ENCODE measurements at places on chromosomes 4 and X.

DNA sequence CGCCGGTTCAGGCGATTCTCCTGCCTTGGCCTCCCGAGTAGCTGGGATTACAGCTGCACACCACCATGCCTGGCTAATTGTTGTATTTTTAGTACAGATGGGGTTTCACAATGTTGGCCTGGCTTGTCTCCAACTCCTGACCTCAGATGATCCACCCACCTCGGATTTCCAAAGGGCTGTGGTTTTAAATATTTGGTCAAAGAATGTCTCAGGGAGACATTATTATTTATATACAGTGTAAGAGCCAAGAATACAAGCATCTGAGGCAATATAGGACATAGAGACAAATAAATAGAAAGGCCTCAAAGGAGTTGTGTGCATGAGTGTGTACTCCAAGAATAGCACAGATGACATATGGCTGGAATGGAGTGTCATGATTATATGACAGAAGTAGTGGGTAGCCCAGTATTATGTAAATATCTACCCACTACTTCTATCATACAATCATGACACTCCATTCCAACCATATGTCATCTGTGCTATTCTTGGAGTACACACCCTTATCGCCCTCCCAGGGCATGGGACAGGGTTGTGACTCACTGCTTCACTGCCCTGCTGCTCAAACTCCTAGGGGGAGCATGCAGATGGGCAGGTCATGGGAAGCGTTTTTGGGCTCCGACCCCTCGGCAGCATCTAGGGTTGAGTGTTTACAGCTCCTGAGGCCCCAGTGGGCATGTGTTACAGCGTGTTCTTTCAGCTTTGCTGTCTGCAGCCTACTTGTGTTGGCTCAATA lies 1649.8 kb upstream of the PCDH10 start:
- no peak for DNase-seq

- DNase-seq: no peak
These were observed 35.5 kb upstream of the GPC3 start for GRCh38 chrX:134020910-134021309.

- peak; percentile 42 for DNase-seq
These were observed 46.4 kb downstream of the ASMT start for GRCh38 chrX:1661048-1661921.

DNA sequence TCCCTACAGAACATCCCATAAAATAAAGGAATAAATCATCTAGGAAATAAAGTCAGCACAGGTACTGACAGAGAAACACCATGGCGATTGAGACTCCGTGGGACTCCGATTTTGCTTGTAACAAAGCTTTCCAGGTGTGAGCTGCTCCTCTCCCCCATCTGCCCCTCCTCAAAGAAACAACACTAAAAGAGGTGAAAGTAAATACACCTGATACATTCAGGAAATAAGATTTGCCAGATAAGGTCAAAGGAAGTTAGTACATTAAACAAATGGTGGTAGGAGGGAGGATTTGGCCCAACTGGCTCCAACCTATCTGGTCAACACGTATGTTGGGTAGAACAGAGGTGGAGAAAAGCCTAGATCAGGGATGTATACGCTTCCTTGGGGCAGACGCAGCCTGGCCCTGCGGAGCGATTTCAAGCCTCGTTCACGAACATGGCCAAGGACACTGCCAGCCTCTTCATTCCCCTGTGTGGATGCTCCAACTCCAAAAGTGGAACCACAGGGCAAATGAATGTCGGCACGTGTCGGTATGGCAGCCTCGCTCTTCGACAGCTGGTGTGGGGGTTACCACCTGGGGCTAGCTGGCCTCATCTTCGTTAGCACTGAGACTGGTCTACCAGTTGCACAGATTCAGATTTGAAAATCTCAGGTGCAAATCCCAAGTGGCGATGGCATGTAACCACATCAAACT lies 162.5 kb downstream of the AFAP1 start:
- no peak for DNase-seq

GRCh38 chrX:1334854-1335253 lies 1.7 kb upstream of the IL3RA start:
- DNase-seq: no peak

DNA sequence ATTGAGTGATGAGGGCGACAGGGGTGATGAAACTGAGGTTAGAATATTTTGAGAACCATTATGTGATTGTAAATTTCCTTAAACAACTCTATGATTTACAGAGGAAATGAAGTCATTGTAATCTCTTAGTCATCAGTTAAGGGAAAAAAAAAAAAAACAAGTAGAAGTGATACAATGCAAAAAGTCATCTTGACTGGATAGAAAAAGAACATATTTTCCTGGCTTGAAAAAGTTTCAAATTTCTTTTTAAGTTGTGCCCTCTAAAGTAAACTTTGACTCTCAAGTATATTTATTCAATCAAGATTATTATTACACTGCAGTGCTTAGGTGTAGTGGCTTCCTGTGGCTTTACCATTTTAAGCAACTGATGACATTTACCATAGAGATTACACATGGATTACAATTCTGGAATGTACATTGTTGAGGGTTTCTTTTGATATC lies 40.6 kb downstream of the GABRB1 start:
- DNase-seq: no peak

DNA sequence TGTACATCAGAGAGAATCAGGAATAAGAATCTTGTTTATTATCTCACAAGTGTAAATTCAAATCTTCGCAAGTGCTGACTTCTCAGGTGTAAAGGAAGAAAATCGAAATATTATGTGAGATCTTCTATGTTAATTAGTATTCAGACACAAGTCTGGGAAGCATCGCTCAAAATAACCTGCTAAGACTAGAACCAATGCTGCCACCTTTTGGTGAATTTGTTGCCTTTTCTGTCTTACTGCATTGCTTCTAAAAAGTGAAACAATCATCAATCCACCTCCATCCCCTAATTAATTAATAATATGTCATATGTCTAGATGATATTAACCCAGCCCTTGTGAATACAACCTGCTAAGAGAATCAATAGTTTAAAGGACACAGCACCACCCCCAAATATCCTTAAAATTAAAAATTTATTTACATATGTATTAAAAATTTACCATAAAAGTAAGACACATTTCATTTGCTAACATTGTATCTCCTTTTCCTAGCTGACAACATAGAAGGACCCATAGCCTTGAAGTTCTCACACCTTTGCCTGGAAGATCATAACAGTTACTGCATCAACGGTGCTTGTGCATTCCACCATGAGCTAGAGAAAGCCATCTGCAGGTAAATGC lies 3.5 kb downstream of the EPGN start:
- DNase-seq: peak; percentile 4

DNA sequence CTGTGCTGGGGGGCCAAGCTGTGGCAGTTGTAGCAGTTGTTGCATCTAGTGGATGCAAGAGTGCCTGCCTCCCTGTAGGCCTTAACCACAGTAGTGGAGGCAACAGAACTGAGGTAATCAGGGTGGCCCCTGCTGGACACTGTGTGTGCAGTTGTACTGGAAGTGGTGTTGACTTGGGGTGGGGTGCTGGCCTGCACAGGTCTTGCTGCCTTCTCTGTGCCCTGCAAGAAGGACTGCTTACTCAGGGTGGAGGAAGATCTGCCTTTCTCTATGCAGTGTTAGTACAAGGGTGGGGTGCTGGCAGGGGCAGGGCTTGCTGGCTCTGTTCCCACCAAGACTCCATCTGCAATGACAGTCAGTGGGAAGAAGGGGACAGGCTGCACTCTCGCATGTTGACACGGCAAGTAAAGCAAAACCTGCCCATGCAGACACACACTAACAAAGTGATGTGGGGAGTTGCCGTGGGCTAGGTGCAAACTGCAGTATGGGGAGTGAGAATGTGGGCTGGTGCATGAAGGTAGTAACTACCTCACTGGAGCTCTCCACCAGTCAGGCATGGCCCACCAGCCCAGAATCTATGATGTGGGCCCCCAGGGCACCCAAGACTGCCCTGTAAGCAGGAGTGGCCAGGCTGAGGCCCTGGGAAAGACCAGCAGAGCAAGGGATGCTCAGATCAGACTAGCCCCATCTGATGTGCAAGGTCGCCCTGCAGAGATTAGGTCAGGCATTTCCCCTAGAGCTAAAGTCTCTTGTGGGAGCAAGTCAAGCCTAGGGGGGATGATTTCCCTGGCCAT lies 594.9 kb downstream of the TECRL start:
- no peak for DNase-seq

DNA sequence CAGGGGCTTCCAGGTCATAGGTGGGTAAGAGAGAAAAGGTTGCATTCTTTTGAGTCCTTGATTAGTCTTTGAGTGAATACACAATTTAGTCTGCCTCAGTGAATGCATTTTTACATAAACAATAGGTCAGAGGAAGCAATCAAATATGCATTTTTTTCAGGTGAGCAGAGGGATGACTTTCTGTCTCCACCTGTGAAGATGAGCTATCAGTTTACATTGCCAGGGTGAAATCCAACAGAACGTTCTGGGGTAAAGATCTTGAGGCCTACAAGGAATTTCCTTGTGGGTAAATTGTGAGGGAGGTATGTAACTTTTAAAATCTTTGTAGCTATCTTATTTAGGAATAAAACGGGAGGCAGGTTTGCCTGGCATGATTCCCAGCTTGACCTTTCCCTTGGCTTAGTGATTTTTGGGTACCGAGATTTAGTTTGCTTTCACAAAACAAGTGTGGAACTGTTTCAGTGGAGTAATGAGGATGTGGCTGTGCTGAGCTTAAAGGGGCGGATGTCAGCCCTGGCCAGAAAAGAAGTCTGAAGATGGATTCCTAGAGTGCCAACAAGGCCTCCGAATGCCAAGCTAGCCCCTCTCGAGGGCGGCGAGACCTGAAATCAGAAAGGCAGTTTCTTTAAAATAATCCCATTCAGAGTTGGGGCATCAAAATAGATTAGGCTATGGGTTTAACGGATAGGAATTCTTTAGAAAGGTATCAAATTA lies 29.5 kb downstream of the TMEM131L start:
- no peak for DNase-seq

- DNase-seq: no peak
These were observed 2353.5 kb downstream of the ARAP2 start for GRCh38 chr4:33890841-33891240.

GRCh38 chr4:71184195-71184781 lies 154.5 kb upstream of the SLC4A4 start:
- no peak for DNase-seq

- DNase-seq: no peak
These were observed 26.8 kb downstream of the ANXA10 start for GRCh38 chr4:168119100-168119499.

- DNase-seq: no peak
These were observed 110.9 kb downstream of the FRAS1 start for GRCh38 chr4:78168029-78168428.

GRCh38 chrX:13028871-13029636 lies 15.4 kb downstream of the FAM9C start:
- DNase-seq: no peak

GRCh38 chrX:129649268-129650182 lies 5.2 kb downstream of the APLN start:
- DNase-seq: no peak

- no peak for DNase-seq
These were observed 211.1 kb downstream of the GUCY2F start for GRCh38 chrX:109270580-109271484.

DNA sequence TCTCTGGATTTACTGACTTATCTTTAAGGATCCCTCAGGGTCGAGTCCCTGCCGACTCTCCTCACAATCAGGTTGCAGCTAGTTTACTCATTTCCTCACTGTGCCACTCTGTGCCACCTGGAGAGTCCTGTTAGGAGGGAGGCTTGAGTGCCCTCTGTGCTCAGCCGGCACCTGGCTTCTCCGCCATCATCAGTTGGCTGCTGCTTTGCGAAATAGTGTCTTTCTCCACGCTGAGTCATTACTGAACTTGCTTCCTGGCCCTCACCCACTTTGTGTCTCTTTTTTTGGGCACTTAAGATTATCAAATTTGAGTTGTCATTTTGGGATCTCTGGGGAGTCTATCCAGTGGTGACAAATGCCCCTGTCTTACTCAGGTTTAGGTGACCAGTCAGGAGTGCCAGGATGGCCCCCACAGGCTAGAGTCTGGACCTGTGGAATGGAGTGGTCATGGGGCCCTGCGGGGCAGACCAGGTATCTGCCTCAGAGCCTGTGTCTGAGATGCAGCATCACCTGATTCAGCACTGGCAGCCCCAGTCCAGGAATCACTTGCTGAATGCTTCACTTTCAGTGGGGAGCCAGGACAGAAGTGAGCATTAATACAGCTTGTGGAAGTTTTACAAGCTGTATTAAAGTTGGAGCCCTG lies 37.7 kb downstream of the JADE1 start:
- no peak for DNase-seq

DNA sequence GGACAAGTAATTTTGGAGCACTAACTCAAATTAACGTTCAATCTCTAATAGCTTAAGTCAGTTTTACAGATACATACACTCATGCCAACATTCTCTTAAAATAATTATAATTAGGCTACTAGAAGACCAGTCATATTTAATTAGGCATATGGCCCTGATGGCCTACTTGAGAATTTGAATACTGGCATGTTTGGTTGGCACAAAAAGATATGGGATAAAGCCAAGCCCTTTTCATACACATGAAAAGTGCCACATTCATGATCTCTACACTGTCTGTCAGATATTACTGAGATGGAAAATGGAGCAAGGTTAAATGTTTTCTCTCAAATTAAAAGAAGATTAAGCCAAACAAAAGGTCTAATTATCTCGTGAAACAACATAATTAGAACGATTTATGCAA lies 1091.0 kb downstream of the C4orf33 start:
- DNase-seq: no peak

- DNase-seq: no peak
These were observed 209.3 kb downstream of the UGT8 start for GRCh38 chr4:114807759-114808404.

- DNase-seq: no peak
These were observed 7.2 kb downstream of the CRMP1 start for GRCh38 chr4:5885733-5886132.

GRCh38 chrX:79477691-79478090 lies 110.6 kb upstream of the ITM2A start:
- no peak for DNase-seq

GRCh38 chr4:149741186-149741831 lies 74.3 kb downstream of the IQCM start:
- DNase-seq: no peak

- DNase-seq: no peak
These were observed 53.7 kb upstream of the FAAH2 start for GRCh38 chrX:57232658-57233360.

GRCh38 chr4:102901804-102902203 lies 33.0 kb downstream of the CISD2 start:
- no peak for DNase-seq

DNA sequence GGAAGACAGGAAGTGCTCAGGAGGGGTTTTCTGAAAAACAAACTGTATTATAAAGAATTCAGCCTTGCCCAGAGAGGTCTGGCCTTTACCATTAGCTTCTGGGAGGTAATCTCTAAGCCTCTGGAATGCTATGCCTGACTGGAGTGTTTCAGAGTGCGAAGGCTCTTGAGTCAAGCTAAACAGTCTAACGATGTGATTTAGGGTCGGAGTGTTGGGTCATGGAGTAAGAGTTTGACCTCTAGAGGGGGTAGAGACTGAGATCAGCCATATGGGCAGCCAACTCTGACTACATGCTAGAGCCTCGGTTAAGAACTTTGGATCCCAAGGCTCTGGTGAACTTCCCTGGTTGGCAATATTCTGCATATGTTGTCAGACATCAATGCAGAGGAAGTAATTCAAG lies 15.0 kb downstream of the BOD1L1 start:
- no peak for DNase-seq

All from hypothalamus (tissue), 51 donors.